ENCODE measurements at places on chromosomes 2 and 18.

GRCh38 chr18:49223837-49224529 lies 236.5 kb downstream of the DYM start:
- DNase-seq, result no peak

DNA sequence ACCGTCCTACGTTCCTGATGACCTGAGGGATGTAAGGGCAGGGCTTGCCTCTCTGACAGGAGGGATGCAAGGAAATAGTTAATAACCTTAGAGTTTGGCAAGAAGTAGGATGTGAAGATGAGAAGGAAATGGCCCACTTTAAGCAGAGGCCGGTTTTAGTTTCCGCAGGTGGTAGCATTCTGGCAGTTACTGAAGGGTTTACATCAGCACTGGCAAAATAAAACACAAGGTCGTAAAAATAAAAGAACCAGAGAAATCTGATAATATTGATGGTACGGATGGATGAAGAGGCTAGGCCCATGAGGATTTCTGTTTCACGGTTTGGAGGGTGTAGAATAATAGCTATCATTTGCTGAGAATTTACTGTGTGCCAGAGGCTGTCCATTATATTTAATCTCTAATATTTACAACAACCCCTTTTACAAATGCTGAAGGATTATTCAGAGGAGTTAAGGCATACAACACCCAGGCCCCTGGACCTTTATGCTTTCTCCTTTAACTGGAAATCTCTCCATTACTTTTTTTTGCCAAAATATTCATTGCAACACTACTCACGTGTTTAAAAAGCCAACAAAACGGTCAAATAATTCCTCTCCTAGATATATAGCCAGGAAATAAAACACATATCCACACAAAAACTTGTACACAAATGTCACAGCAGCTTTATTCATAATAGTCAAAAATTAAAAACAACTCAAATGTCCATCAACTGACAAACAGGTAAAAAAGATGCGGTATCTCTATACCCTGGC lies 28.5 kb downstream of the DAPL1 start:
- DNase-seq, result no peak

GRCh38 chr18:76376225-76376624 lies 118.8 kb downstream of the ZNF516 start:
- DNase-seq, result no peak

DNA sequence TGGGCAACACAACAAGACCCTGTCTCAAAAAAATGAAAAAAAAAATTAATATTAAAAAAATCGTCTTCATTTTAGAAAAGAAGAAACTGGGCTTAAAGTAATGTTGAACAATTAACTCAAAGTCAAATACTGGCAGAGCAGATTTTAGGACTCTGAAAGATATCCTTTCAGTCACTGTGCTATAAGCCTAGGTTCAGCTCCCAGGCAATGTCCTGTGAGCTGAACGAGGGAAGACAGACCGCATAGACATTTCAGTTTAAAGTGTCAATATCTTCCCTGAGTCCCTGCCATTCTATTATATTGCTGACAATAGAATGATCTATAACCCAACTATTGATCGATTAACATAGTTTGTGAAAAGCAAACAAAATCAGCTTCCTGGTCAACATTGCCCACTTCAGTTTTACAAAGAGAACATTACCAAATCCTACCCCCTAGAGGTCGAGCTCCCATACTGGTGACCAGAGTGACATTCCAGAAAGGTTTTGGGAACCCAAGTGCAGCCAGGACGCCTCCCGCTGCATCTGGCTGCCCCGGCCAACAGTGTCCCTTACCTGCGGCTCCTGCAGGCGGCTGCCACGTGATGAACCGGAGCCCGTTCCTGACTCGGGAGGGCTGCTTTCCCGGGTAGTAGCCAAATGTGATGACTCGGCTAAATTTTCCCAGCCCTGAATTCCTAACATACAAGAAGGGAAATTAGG lies 639 bp downstream of the MRO start:
- no peak for DNase-seq

DNA sequence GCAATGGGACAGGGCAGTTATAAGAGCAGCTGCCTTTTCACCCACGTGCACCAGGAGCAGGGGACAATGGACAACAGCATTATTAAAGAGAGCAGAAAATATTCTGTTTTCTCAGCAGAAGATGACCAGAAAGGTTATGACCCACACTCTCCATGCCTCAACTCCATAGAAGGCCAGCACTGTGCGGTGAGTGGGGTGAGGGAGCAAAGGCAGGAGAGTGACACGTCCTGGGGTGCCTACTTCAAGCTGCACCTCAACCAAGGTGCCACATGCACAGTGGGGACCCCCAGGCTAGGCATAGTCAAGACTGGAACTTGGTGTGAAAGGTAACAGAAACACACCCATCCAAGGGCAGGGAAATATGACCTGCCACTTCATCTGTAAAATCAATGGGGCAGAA lies 50.4 kb downstream of the POLR1A start:
- DNase-seq, result no peak

DNA sequence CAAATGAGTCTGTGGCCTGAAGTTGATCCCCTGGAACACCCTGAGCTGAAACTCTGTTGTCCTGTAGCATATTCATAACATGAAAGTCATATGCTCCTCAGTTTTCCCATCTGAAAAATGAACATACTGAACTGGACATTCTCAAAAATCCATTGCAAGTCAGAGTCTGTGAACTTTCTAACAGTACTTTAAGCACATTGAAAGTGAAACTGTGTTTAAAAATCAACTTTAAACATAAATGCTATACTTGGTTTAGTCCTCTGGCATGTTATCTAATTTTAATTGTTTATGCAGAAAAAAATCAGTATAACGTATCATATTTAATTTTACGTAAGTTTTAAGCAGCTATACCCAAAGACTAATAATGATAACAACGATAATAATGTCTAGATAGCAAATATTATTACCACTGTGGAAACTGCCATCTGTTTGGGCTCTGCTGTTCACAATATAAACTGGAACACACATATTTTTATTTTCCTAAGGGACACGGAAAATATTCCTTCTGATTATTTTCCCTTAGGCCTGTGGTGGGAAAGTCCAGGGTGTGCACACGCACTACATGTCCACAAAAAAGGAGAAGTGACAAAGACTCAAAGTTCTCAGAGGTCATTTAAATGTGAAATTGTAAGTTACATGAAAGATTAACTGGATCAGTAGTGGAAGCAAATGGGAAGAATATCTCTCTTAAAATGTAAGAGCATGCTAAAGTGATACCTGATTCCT lies 56.1 kb upstream of the TTN start:
- DNase-seq, result no peak

GRCh38 chr18:3624935-3625741 lies 175.2 kb downstream of the TGIF1 start:
- DNase-seq, result peak; percentile 78

DNA sequence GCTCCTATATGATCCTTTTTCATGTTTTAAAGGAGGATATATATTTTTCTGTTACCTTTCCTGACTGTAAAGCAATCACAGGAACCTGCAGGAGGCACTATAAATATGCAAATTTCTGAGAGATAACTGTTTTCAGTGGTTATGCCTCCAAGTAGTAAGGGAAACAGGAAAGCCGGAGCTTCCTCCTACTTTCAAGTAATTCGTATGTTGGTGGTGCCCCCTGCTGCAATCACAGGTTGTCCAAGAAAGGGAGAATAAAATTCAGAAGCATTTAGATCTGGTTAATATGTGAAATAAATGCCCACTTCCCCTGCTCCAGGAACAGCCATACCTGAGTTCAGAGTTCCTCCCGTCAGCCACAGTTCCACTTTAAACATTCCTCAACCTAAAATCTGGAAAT lies 12.0 kb upstream of the BCL11A start:
- peak; percentile 57 for DNase-seq

DNA sequence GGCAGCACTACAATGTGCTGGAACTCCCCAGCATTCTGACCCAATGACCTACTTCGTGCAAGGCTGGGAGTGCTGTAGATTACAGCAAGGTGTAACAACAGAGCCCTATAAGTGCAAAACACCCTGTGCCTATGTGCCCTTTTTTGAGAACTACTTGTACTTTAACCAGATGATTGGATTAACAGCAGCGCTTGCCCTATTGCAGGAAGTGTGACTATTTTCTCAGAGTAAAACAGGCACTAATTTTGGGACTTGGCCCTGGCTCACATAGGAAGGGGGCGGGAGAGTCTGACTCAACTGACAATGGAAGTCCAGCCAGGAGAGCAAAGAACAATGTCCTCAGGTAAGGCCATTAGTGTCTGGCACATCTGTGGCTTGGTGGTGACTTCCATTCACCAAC lies 35.6 kb upstream of the RNF125 start:
- DNase-seq, result no peak

GRCh38 chr2:96683972-96684820 lies 41.6 kb downstream of the FER1L5 start:
- no peak for DNase-seq

- DNase-seq, result no peak
Observed at GRCh38 chr2:128316777-128317180, 1.9 kb downstream of the HS6ST1 start.

- no peak for DNase-seq
Observed at GRCh38 chr18:32422201-32422600, 48.5 kb downstream of the GAREM1 start.

DNA sequence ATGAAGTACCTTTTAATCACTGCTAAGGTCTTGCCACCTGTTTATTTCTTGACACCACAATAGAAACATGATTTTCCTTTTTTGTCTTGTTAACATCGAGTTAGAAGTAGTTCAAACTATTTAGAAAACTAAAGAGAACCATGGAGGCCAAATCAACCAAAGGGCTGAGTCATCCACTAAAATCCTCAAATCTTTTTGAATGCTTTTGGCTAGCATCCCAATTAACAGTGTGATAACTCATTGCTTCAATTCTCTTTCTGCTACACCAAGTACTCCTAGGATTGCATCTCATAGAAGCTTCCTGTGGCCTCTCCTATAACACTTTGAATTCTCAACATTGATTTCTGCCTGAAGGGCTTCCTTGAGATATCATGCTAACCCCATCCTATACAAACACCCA lies 159.9 kb upstream of the MMADHC start:
- no peak for DNase-seq

DNA sequence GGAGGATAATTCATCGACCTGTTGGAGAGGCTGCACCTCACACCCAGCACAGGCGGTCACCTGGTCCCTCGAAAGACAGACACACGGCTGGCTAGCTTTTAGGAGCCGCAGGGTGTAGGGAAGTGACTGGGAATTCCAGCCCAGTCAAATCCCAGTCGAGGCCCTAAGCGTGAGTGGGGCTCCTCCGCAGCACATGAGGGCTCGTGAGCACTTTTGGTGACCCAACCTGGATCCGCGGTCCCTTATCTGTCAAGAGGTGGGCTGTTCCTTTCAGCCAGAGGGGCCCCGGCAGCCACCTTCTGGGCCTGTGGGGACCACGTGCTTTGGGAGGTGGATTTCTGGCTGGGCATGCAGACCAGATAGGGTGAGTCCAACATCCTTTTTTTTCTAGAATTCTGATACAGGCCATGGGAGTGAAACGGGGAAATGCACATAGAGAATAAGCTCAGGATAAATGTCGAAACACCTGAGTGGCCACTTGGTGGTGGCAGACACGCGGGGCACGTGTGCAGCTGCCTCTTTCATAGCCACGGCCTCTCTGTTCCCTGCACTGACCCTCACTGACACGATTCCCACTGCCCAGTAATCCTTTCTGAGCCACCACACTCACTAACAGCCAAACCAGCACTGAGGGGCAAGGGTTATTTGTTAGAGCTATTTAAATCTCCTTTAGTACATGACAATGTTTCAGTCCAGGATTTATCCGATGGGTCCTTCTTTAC lies 148.4 kb upstream of the PXDN start:
- DNase-seq, result no peak

DNA sequence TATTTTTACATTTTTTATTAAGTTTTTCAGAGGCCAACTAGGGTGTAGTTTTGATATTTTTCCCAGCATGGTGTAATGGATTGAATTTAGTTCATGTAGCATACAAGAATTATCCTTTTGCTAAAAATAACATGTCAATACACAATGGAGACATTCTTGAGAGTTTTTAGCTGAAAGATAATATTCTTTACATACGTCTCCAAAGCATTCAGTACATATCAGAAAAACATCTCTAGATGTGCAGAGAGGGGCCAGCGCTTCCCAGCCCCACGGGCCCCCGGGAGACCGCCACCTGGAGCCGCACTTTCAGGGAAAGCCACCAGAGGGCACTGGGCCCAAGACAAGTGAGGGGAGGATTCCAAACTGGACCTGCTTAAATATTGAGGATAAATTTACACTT lies 499.4 kb downstream of the GALR1 start:
- peak; percentile 36 for DNase-seq

DNA sequence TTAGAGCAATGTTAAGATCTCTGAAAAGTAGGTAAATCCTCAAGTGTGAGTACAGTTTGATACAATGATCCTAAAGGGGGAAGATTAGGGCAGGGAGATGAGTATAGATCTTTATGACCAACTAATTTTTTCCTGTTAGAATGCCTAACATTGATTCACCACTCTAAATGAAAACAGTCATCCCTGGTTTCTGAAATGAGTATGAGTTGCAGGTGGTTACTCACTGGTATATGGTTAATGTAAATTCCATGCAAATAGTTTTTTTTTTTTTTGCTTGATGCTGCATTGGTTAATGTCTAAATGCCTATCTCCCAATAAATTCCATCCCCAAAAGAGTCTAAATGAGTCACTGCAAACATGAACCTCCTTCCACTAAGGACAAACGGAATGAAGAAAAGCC lies 55.0 kb upstream of the SERPINB2 start:
- no peak for DNase-seq

DNA sequence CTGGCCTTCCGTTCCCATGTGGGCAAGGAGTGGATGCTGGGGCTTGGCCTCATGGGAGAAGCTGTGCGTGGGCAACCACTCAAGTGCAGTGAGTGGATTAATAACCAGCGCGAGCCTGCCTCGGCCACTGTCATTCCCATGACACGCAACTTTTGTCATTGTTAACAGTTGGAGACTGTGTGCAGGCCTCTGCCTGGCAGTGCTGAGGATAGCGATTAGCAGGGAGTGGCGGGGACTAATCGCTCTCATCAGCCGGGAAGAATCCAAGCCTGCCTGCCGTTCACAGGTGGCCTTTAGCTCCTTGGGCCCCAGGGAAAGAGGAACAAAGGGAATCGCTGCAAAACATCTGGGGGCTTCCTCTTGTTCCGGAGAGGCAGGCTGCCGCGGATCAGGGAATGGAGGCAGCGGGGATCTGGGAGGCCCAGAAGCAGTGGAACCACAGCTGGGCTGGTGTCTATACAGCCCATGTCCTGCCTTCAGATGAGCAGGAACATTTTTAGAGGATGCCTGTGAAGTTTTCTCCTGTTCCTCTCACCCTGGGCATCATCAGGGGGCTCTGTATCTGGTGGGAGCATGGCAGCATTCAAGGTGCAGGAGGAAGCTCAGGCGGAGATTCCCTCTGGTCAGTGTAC lies 53.8 kb downstream of the CTIF start:
- DNase-seq, result no peak

GRCh38 chr2:77725045-77725444 lies 202.9 kb upstream of the LRRTM4 start:
- DNase-seq, result no peak

DNA sequence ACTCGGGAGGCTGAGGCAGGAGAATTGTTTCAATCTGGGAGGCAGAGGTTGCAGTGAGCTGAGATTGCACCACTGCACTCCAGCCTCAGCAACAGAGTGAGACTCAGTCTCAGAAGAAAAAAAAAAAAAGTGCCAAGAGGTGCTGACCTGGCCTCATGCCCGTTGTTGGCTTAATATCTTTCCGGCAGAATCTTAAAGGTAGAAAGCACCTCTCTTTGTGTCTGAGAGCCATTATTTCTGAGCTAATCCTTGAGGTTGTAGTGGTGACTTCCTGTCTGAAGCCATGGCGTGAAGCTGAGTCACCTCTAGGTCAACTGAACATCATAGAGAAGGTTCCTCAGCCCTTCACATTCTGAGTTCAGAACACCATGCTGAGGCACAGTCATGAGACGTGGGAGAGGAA lies 60.4 kb downstream of the WDSUB1 start:
- DNase-seq, result peak; percentile 22

- no peak for DNase-seq
Observed at GRCh38 chr18:79117385-79117784, 48.2 kb downstream of the ATP9B start.
